ENCODE measurements at places on chromosomes 7 and 10.

GRCh38 chr7:152115021-152115718 is 89.7 kb downstream of the GALNT11 start:
- no peak for DNase-seq

GRCh38 chr7:87541648-87542047 is 59.0 kb downstream of the ABCB1 start:
- no peak for DNase-seq

DNA sequence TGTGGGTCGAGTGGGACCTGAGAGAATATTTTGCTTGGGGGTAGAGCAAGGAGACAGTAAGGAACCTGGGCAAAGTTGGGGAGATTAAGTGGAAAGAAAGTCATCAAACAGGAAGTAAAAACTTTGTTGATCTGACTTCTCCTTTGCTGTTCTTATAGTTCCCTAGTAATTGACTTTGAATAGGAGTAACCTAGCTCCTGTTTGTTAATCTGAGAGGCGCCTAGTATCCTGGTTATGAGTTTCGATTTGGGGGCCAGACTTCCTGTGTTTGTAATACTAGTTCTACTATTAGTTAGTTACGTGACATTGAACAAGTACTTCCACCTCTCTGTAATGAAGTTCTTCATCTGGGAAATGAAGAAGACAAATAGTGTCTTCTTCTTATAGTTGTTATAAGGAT is 99.1 kb downstream of the ZNF365 start:
- no peak for DNase-seq

- DNase-seq: no peak
These were observed 126.1 kb downstream of the TNS3 start for GRCh38 chr7:47455872-47456185.

- DNase-seq: no peak
These were observed 155.9 kb downstream of the SEC23IP start for GRCh38 chr10:120048391-120048790.

GRCh38 chr7:31921047-31921446 is 149.2 kb downstream of the PDE1C start:
- DNase-seq: no peak

DNA sequence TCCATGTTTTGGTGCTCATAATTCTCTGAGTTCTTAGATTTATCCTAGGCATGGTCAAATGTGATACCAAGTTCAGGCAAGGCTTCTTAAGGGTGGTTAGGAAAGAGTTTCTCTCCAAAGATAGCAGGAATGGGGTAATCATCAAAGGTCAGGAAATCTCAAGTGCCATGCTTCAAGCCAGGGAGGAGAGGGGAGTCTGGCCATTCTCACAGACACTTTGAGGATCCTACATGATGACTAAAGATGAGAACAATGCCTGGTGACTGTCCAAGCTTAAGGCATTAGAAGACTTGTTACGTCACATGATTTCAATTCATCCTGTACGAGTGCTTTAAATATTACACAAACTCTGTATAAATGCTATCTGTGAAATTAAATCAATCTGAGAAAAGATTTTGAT is 59.4 kb downstream of the POM121L12 start:
- no peak for DNase-seq

DNA sequence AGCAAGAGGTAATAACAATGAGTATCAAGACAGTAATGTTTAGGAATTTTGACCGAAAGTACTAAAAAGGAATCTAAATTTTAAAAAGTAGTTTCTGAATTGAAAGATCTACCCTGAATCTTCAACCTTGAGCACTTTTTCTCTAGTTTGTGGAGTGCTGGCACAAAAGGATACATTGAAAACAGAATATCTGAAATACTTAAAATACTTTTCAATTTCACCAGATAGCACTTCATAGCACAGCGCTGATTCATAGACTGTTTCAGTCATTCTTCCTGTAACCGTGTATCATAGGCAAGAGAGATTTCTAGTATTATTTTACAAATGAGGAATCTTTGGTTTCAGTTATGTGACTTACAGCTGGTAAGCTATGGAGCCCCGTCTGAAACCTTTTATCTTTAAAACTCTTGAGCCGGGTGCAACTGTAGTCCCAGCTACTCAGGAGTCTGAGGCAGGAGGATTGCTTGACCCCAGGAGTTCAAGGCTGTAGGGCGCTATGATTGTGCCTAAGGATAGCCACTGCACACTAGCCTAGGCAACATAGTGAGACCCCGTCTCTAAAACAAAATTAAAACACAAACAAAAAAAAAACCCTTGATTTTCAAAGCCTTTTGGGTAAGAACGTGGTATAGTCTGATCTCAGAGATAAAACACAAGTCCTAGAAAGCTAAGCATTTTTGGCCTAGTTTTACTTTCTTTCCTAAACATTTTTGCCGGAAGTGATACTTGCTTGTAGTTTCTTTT is 35.1 kb downstream of the FHIP2A start:
- DNase-seq: no peak

GRCh38 chr10:118810796-118811505 is 56.2 kb upstream of the CACUL1 start:
- no peak for DNase-seq

GRCh38 chr7:135930565-135931461 is 46.3 kb downstream of the MTPN start:
- no peak for DNase-seq

DNA sequence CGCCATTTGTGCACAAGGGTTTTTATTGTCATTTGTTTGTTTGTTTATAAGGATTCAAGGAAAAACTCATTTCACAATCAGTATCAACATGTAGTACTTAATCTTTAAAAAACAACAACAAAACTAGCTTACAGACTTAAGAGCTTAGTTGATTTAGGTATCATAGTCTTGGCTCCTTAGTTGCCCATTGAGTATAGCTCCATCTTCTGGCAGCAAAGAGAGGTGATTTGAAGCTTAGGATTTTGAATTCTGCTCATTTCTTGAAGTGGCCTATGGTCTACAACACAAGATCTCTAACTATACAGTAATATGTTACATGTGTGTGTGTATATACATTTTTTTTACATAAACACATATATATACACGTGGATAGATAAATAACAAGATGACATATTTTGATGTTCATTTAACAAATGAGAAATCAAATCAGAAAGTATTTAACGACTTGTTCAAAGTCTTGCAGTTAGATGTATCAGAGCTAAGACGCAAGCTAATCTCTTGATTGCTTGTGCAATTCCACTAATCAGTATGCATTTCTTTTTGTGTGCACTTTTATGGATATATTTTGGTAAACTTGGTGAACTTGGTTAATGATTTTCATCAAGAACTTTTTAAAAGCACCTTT is 307.3 kb downstream of the CAMK1D start:
- no peak for DNase-seq

GRCh38 chr7:151899513-151900360 is 22.8 kb upstream of the PRKAG2 start:
- no peak for DNase-seq

DNA sequence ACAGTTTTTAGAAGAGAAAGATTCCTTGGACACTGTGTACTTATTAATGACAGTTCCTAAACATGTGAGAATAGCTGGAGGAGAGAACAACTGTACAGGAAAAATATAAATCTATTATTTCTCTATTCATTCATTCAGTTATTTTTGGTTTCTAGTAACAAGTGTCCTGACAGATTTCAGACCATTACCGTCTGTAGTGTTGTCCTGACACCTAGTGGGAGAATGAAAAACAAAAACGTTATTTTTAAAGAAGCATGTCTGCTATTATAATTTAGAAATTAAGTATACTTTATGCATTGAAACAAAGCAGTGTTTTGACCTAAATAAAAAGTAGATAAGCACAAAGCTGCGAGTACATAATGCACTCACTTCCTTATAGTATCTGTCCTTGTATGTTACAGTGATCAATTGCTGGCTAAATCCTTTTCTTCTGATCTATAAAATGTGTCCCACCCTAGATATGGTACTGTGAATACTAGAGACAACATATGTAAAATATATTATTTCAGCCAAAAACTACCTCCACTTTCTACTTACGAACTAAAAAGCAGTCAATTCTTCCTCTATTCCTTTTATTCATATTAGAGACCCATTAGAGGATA is 575.6 kb downstream of the ARL4A start:
- DNase-seq: no peak

DNA sequence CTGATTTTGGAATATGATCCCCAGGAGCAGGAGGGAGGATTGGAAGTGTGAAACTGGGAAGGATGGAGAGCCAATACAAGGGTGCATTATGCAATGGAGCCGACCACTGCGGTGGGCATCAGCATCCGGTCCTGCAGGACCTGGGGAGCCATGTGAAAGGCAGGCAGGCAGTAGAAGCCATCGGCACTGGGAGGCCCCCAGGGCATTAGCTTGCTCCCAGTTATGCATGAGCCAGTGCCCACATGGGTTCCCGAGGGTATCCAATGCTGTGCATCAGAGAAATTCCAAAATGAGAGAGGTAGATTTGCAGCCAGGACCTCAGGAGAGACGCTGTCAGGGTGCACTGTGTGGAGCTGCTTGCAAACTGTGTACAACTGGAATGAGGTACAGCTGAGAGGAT is 8.7 kb upstream of the KCP start:
- DNase-seq: no peak

- no peak for DNase-seq
These were observed 515.1 kb upstream of the GALNT17 start for GRCh38 chr7:70616821-70617220.

- DNase-seq: no peak
These were observed 42.3 kb downstream of the SH2D4B start for GRCh38 chr10:80579849-80580637.

GRCh38 chr7:33642312-33642711 is 263.0 kb upstream of the BMPER start:
- no peak for DNase-seq

- no peak for DNase-seq
These were observed 2.5 kb upstream of the TWIST1 start for GRCh38 chr7:19119870-19120486.

DNA sequence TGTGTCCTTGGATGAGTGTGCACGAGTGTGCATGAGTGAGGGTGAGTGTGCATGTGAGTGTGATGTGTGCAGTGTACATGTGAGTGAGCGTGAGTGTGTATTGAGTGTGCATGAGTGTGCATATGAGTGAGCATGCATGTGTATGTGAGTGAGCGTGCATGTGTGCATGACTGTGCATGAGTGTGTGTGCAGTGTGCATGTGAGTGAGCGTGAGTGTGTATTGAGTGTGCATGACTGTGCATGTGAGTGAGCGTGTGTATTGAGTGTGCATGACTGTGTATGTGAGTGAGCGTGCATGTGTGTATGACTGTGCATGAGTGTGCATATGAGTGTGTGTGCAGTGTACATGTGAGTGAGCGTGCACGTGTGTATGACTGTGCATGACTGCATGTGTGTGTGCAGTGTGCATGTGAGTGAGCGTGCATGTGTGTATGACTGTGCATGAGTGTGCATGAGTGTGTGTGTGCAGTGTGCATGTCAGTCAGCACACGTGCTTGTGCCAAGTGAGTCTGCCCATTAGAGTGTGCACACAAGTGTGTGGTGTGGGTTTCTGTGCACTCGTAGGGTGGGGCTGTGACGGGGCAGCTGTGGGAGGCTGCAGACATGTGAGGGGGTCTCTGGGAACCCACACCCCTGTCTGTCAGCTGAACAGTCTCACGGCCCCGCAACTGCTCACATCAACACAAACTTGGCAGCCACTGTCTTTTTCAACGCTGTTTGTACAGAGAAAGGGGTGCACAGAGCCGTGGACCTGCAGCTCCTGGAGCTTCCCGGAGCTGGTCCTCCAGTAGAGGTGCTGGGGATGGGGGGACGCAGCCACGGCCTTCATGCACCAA is 14.8 kb downstream of the FOXL3 start:
- no peak for DNase-seq

GRCh38 chr10:71835671-71836595 is 15.1 kb downstream of the PSAP start:
- DNase-seq: peak; percentile 83

GRCh38 chr7:16851829-16852228 is 30.0 kb downstream of the AGR3 start:
- no peak for DNase-seq

DNA sequence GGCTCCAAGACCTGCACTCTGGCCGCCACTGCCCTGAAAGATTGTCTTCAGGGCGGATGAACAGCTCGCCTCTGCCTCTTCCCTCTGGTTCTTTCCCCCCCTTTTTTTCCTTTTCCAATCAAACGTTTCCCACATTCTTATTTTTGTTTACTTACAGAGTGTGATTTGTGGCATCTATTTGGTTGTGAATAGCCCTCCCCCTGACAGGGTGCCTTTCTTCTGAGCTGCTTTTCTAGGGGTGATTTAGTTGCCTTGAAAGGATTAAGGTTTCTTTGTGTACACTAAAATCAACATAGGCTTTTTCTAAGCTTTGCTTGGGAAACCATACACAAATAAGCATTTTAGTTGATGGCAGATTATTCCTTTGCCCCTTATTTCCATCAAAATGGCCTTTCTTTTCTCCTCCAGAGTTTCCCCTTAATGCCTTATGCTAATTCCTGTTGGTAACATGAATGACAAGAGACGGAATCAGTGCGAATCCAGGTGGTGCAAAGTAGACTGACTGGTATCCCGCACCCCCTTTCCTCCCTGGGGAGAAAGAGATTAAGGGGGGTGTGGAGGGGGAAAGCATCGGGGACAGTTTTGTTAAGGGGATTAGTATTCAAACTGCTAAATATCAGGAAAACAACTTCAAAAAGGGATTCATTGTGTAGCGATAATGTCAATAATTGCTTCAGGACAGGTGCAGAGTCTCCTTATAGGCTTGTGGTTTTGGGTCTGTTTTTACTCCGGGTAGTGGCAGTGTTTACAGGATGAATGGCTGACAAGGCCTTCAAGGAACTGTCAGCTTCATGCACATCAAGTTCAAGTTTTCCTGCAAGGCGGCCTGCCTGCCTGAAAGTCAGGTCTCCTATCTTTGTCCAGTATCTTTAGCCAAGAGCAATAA is 431.6 kb upstream of the GALNT17 start:
- no peak for DNase-seq

DNA sequence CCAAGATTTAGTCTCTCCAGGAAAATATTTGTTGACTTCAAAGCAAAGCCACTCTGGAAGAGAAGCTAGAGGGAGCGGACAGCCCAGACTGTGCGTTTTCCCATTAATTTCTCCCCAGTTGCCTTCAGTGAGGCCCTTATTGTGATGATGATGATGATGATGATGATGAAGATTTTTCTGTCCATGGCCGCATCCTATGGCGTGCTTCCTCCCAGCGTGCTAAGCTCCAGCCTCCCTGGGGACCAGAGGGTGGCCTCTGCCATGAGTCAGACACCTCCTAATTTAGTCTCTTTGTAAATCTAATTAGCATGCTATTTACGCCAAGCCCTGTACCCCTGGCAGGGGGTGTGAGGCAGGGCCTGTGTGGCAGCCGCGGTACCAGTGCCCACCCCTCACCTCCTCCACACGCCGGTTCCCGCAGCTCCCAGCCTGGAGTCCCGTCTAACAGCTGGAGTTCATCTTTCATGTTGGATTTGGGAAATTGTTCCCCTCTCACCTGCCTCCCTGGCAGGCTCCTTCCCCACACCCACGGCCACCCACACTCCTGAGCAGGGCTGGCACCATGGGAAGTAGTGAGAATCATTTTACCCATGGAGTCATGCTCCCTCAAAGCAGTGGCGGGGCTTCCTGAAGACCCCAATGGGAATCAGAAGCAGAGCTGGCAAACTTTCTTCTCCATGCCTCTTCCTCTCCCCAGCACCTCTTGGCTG is 92.2 kb downstream of the C10orf105 start:
- DNase-seq: no peak

DNA sequence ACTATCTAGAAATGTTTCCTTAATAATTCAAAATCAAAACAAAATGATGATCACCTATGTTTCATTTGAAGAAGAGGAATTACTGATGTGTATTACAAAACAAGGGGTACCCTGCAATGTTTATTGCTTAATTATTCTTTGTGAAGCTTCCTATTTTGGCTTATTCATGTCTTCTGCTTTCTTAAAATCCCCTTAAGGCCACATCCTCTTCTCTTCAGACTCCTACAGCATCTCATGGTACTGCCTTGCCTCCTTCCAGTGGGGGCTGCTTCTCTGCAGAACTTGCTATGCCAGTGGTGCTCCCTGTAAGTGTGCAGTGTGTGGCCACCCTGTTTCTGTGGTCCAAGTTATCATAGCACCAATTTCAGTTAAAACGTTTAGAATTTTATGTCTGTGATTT is 35.0 kb downstream of the CCDC146 start:
- DNase-seq: no peak
